ENCODE measurements at places on chromosomes 16 and 17. TPM values are rescaled to one million over a fixed set of nuclear protein-coding genes. Genes with fewer than 3 reads are reported as not detected.

HES7 gene
- not detected for polyA plus RNA-seq

DNA sequence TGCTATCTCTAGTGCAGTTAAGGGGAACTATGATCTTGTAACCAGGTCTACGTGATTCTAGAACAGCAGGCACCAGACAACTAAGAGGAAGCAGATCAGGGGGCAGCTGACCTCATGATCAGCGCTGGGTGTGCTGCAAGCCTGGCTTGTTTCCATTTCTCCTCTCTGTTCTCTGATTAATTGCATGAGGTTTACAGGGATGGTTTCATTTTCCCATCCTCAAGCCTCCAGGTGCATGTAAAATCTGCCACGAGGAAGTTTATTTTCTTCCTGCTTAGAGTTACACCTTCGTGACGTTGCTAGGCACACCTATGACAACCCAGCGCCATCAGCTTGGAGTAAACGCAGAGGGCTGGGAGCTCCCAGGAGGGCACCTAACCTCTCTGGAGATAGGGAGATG is 4.3 kb upstream of the NUPR1 start:
- no peak for DNase-seq

DNA sequence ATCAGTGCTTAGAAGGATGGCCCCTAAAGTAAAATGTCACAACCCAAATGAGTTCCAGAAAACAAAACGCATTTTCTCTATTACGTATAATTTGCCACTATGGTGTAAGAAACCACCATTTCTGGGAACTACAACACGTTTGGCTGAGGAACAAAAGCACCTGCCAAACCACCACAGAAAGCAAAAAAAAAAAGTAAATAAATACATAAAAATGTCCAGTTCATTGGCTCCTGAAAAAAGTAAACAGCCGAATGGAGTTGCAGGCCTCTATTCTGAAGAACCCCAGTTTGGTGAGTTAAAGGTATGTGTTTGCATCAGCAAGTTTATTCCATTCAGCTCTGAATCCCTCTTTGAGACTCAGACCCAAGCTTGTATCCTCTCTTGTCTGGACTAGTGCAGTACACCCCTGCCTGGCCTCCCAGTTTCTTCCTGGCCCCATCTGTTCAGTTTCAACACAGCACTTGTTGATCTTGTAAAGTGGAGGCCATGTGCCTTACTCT is 36.9 kb downstream of the ERN1 start:
- no peak for DNase-seq

GRCh38 chr16:68644715-68645493 is at the start of gene CDH3:
Gene CDH3, plus strand, starts transcription at chr16:68645310. Its CDS starts 70 bp downstream, at chr16:68645380.
- no peak for DNase-seq

DNA sequence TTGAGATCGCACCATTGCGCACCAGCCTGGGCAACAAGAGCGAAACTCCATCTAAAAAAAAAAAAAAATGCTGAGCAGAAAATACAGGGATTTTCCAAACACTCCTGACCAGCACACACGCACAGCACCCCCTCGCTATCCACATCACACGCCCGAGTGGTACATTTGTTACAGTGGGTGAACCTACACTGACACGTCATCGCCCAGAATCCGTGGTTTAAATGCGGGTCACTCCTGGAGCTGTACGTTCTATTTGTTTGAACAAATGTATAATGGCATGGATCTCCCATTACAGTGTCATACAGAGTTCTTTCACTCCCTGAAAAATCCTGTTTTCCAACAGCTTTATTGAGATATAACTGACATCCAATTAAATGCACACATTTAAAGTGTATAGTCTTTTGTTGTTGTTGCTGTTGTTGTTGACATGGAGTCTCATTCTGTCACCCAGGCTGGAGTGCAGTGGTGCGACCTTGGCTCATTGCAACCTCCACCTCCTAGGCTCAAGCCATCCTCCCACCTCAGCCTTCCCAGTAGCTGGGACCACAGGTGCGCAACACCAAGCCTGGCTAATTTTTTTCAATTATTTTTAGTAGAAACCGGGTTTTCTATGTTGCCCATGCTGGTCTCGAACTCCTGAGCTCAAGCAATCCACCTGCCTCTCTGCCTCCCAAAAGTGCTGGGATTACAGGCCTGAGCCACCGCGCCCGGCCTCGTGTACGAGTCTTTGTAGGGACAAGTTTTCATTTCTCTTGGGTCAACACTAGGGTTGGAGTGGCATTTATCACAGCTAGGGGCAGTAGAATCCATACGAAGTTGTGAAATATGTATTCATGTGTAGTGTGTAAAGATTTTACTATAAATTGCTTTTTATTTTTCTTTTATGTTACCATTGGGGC is 4.4 kb upstream of the CARHSP1 start:
- DNase-seq, result no peak

GRCh38 chr17:76432004-76432403 is 20.9 kb downstream of the UBE2O start:
- no peak for DNase-seq

GRCh38 chr17:19242323-19242722 is 5.2 kb downstream of the EPN2 start:
- no peak for DNase-seq

DNA sequence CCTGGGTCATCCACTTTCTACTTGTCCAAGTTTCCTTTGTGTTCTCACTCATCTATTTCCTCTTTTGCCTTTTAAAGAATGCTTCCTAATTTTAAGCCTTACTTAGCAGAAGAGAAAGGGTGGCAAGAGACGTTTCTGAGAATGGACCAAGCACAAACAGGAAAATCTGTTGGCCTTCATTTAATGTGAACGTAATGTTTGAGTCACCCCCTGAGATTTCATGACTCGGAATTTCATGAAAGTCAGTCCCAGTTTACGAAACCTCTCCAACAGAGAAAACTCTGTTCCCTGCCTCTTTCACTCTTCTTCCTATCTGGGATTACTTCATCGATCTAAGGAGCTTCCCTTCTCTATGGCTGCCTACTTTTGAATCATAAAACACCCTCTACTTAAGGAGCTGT is at the start of gene CD300E:
Gene CD300E (minus strand): TSS at position 46 of the 401 bp plus-strand sequence. CDS start 117 bp downstream, outside the sequence.
- no peak for DNase-seq

DNA sequence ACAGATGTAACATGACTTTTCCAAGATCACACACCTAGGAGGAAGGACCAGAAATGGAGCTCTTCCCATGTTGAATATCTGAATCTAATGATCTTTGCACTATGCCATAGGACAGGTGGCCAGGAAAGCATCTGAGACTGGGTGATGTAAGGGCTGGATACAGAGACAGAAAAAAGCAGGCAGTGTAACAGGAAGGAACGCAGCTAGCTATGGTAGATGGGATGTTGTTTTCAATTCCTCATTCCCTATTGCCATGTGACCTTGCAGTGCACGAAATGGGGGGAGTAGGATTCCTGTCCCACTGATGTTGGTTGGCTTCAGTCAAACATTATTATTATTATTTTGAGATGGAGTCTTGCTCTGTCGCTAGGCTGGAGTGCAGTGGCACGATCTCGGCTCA is 3.7 kb upstream of the NPIPB15 start:
- DNase-seq, result no peak

DNA sequence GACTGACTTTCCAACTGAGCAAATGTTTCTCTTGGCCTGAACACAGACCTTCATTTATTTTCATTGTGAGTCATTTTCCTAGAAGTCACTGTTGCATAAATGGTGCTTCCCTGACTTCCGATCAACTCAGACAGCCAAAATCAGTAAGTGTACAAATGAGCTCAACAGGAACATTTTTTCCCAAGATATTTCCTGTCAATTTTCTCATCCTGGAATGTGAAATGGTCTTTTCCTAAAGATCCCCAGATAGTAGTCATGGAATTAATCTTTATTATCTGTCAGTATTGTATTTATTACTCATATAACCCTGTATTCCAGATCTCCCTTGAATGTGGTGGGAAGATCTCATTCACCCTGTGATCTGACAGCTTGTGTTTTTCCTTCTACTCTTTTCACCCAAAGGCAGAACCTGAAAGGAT is 360.3 kb upstream of the KIF2B start:
- no peak for DNase-seq

All from right renal pelvis (tissue), 4 donors.